ENCODE measurements at places on chromosomes 5 and 9.

DNA sequence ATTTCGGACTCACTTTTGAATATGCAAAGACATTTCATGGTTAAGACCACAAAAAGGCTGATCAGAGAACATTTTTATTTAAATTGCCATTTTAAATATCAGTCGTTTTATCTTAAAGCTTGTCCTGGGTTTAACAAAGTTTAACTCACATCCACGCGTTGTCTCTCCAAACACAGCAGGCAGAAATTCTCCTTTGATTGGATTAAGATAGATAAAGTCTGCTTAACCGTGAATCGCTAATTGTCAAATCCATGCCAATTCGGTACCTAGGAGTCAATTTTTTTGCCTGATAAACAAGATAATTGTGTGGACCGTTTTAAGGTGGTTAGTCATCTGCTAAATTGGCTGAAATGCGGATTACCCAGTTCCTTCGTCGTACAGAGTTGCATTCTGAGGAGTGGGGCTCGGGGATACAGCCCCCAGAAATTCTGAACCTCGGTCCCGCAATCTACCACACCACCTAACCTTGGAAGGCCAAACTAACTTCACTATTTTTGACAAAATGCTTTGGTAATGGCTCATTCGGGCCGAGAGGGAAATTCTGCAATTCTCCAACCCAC, 665 bp upstream of the BTF3 start:
- no peak for DNase-seq

DNA sequence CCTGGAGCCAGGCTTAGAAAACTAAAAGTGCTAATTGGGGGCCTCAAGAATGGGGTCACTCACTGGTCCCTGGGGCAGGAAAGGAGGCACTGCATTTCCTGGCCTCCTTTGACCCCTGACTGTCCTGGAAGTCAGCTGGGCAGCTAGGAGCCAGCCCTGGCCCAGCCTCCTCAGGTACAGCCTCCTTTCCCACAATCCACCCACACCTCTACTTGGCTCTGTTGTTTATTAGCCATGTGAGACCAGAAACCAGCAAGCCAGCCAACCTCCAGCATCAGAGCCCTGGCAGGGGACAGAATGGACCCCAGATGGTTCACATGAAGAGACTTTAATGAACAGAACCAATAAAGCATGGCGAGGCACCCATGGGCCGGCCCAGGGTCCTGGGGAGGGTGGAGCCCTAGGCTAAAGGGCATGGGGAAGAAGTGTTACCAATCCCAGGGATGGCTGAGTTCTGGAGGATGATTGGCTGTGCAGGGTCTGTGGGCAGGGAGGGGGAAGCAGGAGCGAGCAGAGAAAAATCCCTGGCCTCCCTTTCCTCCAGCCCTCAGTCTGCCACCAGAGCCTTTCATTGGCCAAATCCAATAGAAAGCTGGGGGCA, 55.3 kb upstream of the ANGPTL2 start:
- DNase-seq = no peak

- DNase-seq = no peak
These were observed 77.1 kb downstream of the RMI1 start for GRCh38 chr9:84057662-84058061.

GRCh38 chr5:62306896-62307689, 1.1 kb downstream of the KIF2A start:
- DNase-seq = peak; percentile 78

DNA sequence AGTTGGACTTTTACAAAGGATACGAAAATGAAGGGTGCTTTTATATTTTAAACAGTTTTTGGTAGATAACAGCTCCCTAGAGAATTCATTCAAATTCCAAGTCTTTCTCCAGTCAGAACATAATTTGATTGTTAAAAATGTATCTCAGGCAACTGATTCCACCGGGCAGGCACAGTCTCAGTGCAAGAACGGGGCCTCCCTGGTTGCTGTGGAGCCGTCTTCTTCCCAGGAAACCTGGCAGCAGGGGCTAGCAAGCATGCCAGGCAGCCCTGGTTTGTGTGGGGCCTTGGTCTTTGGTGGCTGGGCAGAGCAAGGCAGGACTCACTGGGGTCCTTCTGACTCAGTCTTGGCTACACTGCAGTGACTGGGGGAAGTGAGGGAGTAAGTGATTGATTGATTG, 143.5 kb downstream of the NXNL2 start:
- DNase-seq = no peak

All from GM12865 (cell line).